ENCODE measurements at places on chromosomes 4 and X.

DNA sequence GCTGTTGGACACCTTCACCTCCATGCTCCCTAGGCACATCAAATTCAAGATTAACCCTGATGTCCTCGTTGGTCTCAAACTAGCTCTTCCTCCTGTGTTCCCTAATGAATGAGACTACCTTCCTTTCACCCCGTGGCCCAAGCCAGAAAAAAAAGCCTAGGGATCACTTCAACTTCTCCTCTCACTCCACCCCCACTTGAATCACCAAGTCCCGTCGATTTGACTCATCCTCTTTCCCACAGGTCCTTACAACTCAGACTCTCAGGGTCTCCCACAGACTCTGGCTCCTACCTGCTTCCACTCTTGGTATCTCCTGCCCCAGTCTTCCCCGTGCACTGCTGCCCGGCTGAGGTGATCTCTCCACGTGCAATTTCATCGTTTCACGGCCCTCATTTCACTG is 8.5 kb downstream of the SLC25A43 start:
- DNase-seq = no peak

DNA sequence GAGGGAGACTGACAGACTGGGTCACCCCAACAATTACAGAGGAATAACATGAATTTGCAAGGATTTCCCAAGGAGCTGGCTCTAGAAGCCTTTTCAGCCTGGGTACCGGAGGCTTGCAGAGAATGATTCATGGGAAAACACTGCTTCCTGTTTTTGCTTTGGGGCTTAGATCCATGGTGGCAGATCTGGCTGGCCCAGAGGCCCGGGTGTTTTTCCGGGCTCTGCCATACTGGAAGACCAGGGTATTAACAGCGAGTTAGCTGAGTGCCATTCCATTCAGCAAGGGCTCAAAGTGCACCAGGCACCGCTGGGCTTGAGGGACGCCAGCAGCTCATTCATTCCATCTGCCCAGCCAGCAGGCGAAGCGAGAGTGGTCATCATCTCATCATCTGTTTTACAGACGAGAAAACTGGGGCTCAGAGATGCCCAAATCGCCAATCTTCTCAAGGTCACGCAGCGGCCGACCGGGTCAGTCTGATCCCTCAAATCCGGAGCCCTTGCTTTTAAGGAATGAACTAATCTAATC is 1.3 kb downstream of the WDR1 start:
- DNase-seq = no peak

DNA sequence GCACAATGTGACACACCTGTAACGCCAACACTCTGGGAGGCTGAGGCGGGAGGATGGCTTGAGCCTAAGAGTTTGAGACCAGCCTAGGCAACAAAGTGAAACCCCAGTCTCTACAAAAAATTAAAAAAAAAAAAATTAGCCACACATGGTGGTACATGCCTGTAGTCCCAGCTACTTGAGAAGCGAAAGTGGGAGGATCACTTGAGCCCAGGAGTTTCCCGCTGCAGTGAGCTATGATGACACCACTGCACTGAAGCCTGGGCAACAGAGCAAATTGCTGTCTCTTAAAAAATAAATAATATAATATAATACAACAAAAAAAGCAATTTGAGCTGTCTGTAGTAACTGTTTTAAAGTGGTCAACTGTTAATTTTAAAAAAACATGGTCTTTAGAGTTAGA is 13.2 kb downstream of the SPOCK3 start:
- no peak for DNase-seq

- DNase-seq = no peak
Observed at GRCh38 chrX:98067611-98068010, 1183.9 kb downstream of the RPA4 start.

GRCh38 chr4:147310312-147310711 is 170.6 kb upstream of the EDNRA start:
- no peak for DNase-seq

GRCh38 chr4:86223472-86223871 is 136.4 kb downstream of the MAPK10 start:
- no peak for DNase-seq

- no peak for DNase-seq
Observed at GRCh38 chrX:40104630-40104984, 6.8 kb upstream of the BCOR start.

All from central memory CD8-positive, alpha-beta T cell (primary cell).